ENCODE measurements at places on chromosomes 1 and 21.

GRCh38 chr1:43904660-43905551 is 28.7 kb upstream of the ARTN start:
- no peak for DNase-seq

GRCh38 chr1:54934869-54935268 is 45.6 kb upstream of the TMEM61 start:
- DNase-seq: no peak

DNA sequence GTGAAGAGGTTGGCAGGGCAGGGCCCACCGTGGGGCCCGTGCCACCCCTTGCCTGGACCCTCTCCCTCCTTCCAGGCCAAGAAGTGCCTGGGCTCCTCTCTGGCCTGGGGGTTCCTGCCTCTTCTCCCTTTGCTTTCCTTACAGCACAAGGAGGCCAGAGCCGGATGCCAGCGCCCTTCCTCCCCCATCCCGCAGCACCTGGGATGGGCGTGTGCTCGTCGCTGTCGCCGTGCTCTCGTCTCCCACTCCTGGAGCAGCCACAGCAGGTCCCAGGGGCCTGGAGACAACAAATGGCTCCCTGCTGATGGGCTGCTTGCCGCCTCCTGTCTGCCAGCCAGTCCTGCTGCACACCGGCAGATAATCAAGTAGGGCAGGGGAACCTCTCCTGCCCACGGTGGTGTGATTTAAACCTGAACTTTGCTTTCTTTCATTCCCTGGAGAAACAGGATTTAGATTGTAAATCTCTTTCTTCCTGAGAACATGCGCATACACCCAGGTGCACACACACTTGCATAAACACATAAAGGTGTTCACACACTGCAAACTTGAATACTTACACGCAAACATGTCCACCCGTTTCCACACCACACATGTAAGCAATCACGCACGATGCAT is 50.8 kb upstream of the POU3F1 start:
- DNase-seq: no peak

- no peak for DNase-seq
Observed at GRCh38 chr1:243507001-243507671, 251.3 kb downstream of the SDCCAG8 start.

DNA sequence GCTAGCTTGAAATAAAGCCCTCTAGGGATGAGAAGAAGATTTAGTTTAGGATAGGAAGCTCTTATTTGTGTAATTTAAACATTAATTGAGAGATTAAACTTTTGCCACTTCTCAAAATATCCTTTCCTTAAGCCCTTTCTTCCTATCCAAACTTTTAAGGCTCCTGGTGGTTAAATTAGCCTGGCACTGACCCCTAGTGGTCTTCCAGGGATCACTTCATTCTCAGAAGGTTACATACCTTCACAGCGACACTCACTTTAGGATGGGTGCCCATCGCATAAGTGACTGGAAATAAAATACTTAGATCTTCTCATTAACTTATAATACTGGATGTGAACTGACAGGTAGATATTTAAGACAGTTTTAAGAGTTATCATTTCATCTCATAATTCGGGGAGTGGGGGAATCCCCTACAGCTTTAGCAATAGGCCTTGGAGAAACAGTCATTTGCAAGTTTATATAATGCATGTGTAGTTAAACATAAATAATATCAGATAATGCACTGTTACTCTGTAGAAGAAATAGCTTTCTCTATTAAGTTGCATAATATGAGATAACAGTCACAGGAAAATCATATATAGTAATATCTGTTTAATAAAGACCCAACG is 7.4 kb downstream of the LHX9 start:
- DNase-seq: peak; percentile 12

DNA sequence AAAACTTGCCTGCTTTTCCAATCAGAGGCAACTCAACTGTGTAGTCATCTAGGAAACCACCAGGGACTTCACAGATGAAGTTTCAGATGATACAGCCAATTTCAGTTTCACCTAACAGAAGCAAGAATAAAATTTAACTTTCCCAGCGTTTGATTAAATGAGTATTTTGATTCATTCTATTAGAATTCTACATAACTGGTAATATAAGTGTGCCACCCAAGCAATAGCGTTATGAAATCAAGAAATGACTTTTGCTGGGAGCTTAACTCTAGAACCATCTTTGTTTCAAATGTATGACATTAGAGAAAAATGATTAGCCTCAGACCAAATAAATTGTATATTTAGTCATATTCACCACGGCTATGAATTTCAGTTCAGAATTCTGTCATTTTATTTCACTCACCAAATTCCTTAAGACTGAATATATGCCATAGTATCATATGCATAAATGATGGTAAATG is 239.3 kb downstream of the NRIP1 start:
- DNase-seq: no peak

- DNase-seq: no peak
Observed at GRCh38 chr1:153533689-153534201, 2.0 kb downstream of the S100A6 start.

- no peak for DNase-seq
Observed at GRCh38 chr1:32372149-32372756, 9.9 kb downstream of the TSSK3 start.

DNA sequence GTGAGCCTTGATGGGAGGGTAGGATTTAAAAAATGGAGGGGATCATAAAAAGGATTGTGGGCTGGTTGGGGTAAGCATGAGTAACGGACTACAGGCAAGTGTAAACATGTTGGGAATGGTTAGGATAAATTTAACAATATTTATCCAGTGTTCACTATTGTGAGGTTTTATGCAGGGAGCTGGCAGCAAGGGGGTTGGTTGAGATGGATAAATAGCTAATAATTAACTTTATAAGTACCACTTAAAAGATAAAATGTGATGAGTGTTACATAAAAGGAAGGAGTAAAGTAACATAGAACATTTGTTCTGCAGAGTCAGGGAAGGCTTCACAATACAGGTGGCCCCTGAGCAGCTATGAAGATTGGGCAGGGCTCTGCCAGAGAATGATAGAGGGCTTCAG is 109.0 kb downstream of the NGF start:
- DNase-seq: no peak

DNA sequence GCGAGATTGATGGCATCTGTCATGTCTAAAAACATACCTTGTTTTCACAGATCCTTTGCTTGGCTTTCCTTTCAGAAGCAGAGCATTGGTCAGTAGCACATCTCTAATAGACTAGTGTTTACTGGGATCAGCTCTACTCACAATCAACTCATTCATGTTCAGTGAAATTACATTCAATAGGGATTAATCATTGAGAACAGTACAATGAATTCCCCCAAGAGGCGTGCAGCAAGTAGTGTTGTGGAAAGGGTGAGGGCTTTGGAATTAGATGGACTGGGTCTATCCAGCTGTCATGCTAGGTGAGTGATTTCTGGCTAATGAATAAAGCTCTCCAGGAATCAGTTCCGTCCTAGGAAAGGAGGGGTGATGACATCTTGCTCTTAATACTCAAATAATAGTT is 155.2 kb upstream of the COA6 start:
- no peak for DNase-seq

DNA sequence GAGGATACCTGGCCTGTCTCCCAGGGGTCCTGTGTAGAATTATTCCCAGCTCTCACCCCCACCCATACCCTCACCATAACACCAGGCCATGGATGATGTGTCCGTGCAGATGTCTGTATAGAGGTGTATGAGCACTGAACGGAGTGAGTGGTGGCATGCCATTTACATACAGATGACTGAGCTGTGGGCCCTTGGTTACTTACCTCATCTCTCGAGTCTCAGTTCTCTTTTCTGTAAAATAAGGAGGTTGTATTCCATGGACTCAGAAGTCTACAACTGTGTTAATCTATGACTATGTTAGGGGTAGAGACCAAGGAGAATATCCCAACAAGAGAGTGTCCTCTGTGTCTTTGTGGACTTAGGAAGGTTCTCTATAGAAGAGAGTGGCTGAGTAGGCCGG is 65.6 kb upstream of the CD1D start:
- DNase-seq: no peak

- DNase-seq: no peak
Observed at GRCh38 chr1:56028911-56029310, 550.5 kb downstream of the PLPP3 start.

DNA sequence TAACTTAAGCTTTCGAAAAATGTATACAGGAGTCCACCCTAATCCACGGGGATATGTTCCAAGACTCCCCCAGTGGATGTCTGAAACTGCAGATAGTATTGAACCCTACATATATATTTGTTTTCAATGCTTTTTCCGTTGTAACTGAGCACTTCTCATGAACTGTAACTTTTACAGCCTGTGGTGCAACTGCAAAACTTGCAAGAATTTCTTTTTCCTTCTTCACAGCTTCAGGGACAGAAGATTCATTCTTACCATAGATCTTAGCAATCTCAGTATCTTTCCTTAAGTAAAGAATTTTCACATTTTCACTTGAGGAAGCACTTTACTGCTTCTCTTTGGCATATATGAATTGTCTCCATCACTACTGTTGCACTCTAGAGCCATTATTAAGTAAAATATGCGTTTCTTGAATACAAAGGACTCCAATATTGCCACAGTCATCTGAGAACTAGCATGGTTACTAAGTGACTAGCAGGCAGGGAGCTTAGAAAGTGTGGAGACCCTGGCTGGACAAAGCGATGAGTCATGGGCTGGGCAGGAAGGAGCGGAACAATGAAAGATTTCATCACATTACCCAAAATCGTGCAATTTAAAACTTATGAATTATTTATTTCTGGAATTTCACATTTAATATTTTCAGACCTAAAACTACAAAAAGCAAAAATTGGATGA is 14.1 kb downstream of the DPYD start:
- DNase-seq: peak; percentile 58

- DNase-seq: no peak
Observed at GRCh38 chr1:198623752-198624647, 14.8 kb upstream of the PTPRC start.

GRCh38 chr1:86068841-86069756 is 87.5 kb downstream of the COL24A1 start:
- no peak for DNase-seq

- DNase-seq: no peak
Observed at GRCh38 chr1:169326956-169327268, 40.7 kb downstream of the NME7 start.

GRCh38 chr1:159957824-159958268 is 3.8 kb upstream of the SLAMF9 start:
- no peak for DNase-seq

DNA sequence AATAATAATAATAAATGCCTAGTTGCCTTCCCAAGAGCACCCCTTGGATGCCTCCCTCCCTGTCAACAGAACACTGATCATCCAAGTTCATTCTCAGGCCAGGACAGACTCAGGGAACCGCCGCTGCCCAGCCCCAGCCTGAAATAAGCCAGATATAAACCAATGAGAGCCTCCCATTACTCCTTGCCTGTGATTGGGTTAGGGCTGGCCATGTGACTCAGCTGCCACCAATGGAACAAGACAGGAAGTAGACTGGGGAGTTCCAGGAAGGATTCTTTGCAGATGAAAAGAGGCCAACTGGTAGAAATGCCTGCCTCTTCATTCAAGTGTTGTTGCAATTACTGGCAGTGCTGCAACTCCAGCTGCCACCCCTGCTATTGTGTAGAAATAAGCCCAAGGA is 146.4 kb upstream of the TIAM1 start:
- DNase-seq: no peak

- DNase-seq: no peak
Observed at GRCh38 chr1:217181176-217181746, 449.6 kb downstream of the GPATCH2 start.

- DNase-seq: no peak
Observed at GRCh38 chr1:83499998-83500397, 498.9 kb downstream of the TTLL7 start.

DNA sequence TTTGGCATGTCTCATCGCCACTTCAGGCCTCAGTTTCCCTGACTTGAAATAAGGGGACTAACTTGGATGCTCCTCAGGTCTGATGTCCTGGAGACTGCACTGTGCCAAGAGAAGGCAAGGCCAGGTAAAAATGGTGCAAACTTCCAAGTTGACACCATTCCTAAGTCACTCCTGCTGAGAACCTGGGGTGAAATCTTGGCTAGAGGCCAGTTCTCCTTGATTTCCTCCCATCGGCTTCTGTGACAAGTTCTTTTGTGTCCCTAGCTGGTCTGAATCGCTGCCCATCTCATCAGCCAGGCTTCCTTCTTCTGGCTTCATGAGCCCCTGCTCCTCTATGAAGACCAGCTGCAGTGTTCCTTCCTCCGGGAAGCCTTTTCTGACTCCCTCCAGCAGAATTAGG is 48.6 kb upstream of the ID3 start:
- no peak for DNase-seq

DNA sequence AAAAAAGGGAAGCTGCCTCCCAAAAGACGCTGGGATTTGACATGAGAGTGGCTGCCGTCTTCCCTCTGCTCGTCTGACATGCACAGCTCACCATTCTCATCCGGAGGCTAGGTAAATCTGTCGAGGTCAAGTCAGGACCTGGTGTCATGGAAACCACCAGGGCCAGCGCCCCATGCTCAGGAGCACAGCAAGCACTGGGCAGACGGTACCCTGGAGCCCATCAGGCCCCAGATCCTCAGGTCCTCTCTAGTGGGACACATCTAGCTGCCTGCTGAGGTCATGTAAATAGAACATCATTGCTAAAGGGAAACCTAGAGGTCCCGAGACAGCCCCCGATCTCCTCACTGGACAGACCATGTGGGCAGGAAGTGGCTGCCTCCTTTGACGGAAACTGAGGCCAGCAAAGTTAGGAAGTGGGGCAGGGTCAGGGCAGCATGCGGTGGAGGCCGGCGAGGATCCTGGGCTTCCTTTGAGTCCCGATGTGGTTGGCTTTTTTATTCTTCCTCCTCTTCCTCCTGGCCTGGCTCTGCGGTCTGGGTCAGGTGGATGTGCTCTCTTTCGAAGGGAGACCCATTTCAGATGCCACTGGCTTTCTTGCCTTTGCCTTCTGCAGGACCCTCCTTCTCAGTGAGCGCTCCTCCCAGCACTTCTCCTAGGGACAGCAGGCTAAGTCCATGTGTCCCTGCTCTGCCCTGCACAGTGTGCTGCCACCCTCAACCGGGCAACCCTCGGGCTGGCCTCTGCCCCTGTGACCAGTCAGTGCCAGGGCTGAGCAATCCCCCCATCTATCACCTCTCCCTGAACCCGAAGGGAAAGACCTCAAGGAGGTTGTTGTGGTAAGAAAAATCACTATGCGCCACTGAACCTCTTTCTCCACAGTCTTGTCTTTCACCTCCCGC is 5.9 kb downstream of the AGT start:
- DNase-seq: no peak

DNA sequence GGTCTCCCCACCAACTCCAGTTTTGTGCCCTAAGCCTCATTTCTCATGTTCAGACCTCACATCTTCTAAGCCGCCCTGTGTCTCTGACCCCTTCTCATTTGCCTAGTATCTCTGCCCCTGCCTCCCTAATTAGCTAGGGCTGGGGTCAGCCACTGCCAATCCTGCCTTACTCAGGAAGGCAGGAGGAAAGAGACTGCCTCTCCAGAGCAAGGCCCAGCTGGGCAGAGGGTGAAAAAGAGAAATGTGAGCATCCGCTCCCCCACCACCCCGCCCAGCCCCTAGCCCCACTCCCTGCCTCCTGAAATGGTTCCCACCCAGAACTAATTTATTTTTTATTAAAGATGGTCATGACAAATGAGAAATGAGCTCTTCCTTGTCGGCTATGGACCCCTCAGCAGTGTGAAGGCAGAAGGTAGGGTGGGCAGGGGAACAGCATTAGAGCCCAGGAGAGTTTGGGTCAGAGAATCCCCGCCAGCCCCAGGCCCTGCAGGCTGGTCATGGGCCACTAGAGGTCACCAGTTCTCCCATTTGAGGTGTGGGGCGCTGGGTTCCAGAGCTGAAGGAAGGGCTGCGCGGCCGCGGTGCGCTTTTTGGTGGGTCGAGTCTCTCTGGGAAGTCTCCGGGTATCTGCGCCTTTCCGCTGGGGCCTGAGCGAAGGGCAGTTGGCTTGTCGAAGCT is 11.5 kb downstream of the ADAMTSL4 start:
- DNase-seq: peak; percentile 91
